ENCODE measurements at places on chromosomes 3 and 15.

DNA sequence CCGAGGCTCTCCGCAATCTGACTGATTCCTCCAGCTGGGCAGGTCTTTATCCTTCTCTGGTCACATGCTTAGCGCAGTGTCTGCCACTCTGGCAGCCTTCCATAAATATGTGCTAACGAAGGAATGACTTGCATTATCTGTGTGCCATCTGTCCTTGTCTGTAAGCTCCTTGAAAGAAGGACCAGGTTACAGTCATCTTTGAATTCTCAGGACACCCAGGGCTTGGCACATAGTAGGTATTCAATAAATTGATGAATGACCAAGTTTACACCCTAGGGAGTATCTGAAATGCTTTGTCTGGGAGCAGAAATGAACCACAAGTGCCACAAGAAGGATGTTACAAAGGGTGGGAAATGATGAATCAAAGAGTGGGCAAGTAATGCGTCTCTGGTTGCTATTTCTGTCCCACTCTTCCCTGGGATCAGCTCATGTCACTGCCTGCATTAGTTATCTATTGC lies 16.5 kb upstream of the FAM3D start:
- DNase-seq, result no peak

DNA sequence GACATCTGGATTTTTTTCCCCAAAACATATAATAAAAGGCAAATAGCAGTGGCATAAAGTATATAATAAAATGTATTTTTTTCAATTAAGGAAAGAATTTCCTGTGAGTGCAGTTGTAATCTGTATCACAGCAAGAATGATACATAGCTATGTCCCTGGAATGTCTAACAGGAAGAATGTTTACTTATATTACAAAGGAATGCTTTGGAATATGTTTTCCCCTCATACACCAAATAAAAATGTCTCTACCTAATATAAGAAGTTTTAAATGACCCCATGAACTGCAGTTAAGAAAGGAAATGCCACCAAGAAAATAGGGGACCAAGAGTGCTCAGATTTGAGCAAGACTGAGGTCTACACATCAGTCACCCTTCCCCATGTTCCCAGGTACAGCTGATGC lies 38.0 kb upstream of the ATP11B start:
- DNase-seq, result no peak

DNA sequence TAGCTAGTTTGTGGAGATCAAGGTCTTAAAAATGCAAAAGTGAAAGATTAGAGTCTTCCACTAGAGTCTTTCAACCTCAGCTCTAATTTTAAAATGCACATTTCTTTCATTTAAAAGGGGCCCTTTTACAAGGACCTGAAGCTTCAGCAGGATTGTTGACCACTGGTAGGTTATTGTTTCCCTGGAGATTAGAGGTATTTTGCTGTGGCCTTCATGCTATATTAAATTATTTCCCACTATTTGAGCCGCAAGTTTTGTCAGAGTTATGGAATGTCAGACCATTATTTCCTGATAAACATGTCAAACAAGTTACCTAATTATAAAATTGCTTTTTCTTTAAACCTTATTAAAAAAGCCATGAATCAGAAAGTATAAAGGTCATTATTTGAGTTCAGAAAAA lies 103.1 kb upstream of the CCNL1 start:
- no peak for DNase-seq

DNA sequence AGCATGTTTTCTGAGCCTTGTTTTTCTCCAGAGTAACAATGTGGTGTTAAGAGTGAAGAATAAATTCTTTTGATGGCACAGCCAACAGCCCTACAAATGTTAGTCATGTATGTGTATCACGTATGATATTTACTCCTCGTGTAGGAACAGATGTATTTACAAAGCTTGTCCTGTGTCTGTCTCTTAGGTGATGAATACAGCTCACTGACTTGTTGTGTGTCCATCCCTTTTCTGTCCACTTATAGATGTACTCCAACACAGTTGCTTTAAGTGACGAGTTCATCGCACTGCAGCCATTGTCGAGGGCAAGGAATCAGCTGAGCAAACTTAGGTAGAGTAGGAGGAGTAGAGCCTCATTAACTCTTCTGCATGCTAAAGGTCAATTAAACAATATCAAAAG lies 78.1 kb downstream of the DCUN1D1 start:
- no peak for DNase-seq

GRCh38 chr15:39444735-39445470 lies 136.0 kb upstream of the THBS1 start:
- DNase-seq, result no peak

DNA sequence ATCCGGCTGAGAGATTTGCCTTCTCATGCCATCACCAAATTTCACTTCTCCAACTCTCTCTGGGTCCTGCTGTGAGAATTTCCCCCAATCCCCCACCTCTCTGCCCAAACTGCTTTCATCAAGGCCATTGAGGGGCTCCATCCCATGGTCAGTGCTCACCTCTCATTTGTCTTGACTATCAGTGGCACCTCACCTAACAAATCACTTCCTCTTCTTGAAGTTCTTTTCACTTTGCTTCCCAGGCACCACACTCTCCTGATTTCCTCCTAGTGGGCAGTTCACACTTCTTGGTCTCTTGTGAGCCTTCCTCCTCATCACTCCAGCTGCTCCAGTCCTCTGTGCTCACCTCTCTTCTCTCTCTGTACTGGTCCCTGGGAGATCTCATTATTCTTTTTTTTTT lies 169.6 kb downstream of the OPA1 start:
- DNase-seq, result no peak

DNA sequence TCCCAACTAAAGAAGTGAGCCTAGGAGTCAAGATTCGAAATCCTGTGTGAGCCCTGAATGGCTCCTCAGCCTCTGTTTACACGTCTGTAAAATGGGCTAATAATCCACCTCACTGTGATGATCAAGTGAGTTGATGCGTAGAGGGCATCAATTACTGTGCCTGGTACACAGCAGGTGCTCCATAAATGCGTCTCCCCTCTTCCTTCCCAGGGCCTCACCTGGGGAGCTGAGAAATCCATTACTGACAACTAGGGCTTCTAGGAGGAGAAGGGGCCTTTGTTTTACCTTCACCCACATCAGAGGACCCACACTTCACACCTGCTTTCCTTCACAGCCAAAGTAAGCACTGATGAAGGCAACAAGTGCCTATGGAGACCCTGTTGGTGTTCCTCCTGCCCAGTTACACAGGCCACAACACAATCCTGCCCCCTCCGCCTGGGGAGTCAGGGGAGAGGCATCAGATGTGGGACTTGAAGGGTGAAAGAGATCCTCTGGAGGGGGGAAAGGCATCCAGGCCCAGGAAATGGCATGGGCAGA lies 1.4 kb downstream of the CIB2 start:
- DNase-seq, result no peak

DNA sequence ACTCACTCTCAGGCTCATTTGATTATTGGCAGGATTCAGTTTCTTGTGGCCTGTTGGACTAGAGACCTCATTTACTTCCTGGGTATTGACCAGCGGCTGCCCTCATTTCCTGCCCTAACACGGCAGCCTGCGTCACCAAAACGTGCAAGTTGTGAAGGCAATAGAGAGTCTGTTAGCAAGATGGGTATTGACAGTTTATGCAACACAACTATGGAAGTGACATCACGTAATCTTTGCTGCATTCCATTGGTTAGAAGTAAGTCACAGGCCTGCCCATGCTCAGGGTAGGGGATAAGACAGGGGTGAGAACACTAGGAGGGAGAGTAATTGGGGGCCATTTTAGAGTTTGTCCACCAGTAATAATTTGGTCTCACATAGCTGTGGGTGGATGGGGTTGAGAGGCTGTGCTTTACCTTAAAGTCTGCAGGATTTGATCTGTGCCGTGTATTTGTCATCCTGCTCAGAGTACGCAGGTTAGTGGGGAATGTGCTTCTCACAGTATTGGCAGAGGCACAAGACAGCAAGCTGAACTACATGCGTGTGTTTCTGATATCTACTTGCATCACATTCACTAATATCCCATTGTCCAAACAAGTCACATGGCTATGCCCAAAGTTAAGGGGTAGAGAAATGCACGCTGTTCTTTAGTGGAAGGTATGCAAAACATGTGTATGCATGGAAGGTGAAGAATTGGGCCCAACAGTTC lies 83.3 kb downstream of the EDEM1 start:
- DNase-seq, result no peak

DNA sequence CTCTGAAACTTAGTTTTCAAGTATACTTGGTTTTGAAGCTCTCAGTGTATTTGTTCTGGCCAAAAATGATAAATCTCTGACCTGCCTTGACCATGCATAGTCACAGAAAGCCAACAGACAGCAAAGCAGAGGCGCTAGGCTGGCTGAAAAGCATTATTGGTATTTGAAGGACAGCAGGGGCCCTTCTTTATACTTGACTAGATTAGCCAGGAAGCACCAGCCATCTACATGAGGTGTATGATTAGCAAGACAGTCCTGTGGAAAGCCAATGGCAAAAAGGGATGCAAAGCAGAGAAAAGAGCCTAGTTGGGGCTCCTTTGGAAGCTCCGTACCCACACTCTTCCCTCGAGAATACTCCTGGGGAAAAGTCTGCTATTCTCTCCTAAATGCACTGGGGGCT lies 7.8 kb downstream of the SLC24A1 start:
- DNase-seq, result no peak

DNA sequence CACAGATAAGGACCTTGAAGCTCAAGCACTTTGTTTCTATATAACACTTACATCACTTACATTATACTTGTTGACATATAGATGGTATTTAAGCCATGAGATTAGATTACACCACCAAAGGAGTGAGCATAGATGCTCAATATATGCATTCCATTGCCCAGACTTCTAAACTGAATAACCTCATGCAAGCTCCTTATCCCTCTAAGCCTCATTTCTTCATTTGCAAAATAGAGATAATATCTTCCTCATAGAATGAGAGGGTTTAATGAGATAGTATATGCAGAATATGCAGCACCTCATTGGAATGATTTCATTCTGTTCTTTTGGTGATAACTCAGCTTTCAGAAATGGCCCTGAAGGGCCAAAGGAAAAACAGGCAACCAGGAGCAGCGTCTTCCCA lies 18.5 kb downstream of the NLGN1 start:
- no peak for DNase-seq

GRCh38 chr15:87633525-87633924 lies 623.0 kb downstream of the NTRK3 start:
- no peak for DNase-seq

- no peak for DNase-seq
Observed at GRCh38 chr15:88804257-88804656, 1.0 kb downstream of the ACAN start.

DNA sequence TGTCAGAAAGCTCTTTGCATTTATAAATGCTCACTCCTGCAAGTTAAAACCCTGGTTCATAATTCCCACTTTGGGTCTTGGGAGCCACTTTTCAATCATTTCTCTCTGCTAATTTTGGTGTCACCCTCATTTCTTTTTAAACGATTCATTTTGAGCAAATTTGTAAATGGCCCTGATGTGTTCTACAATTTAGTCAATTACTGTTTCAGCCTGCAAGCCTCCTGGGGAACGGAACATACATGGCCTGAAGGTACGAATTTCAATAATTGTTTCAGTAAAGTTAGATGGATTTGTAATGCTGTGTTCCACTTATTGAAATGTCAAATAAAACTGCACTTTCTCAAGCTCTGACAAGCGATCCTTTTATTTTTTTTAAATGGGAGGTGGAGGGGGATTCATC lies 43.2 kb downstream of the MAP2K5 start:
- DNase-seq, result no peak

DNA sequence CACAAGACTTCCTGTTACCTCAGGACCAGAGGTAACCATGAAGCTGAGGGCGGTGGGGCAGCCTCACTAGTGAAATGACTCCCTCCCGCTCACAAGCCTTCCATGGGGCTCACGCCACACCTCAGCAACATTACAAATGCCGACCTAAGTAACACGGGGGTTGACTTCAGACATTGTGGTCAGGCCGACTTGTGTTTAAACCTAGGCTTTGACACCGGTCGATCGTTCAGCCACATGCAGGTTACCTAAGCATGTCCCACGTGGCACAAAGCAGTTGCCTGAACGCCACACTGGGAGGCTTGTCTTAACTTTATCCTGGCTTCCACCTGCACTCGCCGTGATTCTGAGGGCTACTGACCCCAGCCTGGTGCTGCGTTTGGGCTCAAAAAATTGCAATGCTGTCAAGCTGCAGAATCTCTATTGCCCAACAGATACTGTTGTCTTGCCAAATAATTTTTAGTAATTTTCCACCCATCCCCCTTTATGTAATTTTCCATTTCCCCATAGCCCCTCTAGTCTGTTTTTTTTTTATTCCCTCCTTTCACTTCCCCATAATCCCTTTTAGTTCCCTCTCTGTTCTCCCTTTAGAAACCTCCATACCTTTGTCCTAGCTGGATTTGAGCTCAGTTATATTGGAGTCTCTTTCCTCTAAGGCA lies 158.6 kb upstream of the RGMA start:
- DNase-seq, result no peak

Data from GM12892 (cell line).